ENCODE measurements at places on chromosomes 2 and 18.

DNA sequence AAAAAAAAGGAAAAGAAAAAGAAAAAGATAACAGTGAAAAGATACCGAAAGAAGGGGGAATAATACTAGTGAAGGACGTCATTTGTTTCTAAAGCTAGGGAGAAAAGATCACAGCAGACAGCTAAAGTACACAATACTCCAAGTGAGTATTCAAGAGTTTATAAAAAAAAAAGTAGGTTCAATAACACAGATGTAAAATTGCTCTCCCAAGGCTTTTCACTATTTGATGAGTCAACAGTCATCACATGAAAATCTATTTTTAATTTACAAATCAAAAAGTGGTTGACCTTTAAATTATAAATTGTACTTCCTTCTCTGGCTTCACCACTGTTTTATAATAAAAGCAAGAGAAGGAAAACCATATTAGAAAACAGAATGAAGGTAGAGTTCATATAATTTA lies 144.0 kb downstream of the ZRANB3 start:
- DNase-seq, result no peak

GRCh38 chr2:225052703-225053102 lies 10.4 kb upstream of the DOCK10 start:
- DNase-seq, result no peak

DNA sequence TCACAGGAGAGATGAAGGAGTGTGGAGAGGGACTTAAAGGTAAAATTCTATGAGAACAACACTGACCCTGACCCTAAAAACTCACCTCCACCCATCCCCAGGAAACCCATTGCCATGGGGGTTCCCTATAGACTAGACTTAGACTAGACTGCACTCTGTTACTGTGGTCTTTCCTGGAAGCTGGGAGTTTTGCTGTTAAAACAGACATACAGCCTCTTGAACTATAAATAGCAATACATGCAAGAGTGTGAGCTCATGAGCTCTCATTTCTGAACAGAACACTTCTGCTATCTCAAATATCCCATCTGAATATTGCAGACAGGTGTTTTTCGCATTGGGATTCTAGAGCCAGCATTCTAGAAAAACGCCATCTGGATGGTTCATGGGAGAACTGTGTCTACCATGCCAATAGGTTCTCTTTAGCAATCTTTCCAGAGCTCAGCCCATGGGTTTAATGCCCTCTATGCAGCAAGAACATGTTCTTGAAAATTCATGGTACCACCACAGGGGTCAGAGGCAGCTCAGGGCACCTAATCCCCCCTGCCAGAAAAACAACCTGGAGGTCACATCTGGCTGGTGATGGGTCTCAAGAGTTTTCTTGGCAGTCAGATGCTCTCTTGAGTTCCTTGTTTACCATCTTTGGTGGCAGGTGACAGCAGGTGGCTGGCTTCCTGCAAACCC lies 51.9 kb downstream of the SLC14A2 start:
- no peak for DNase-seq

- no peak for DNase-seq
These were observed 54.1 kb upstream of the CAVIN2 start for GRCh38 chr2:191901031-191901430.

DNA sequence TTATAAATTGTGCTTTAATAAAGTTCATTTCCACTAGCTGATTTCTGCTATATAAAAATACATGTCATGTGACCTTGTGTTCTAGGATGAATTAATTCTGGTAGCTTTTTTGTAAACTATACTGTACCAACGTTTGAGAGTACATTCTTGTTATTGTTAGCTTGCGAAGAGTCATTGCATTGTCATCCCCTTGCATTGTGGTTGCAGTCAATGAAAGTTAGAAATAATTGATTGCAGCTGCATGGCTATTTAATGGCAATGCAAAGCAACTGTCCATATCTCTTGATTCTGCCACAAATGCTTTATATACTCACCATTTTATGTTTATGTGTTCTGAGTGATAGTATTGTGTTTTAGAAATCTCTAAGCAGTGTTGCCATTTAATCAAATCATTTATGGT lies 91.6 kb downstream of the ZNF407 start:
- DNase-seq, result no peak

GRCh38 chr18:1361936-1362335 lies 457.3 kb downstream of the ADCYAP1 start:
- DNase-seq, result no peak

GRCh38 chr2:109604597-109604996 lies 9.2 kb downstream of the SEPTIN10 start:
- DNase-seq, result no peak

DNA sequence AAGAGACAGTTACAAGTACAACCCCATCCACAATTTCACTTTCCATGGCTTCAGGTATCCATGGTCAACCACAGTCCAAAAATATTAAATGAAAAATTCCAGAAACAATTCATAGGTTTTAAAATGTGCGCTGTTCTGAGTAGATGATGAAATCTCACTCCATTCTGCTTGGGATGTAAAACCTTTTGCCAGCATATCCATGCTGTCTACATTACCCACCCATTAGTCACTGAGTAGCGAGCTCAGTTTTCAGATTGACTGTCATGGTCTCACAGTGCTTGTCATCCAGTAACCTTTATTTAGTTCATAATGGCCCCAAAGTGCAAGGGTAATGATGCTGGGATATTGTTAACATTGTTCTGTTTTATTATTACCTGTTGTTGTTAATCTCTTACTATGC lies 40.5 kb downstream of the SMAD4 start:
- no peak for DNase-seq

- no peak for DNase-seq
These were observed 540 bp downstream of the SOX11 start for GRCh38 chr2:5692561-5693286.

DNA sequence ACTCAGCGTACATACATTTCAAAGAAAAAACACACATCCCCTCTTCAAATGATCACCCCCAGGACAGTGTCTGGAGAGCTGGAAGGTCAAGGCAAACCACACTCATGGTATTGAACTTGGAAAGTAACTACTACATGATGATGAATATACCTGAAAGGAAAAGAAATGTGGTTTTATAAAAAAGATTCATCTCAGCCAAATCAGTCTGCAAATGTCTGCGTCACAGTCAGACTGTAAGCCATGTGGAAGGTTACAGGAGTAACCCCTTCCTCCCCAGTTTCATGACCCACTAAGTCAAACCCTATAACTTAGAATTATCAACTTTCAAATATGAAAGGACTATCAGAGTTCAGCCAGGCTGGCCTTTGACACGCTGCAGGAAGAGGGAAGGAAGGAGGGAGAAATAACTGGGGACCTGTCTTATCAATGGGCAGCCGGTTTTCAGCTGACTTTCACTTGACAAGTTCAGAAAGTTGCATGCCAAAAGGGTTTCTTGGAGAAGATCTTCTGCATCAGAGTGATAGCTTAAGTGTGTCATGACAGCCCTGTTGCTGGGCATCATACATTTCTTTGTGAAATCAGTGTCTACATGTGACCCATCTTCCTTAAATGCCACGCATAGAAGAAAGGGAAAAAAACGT lies 7.0 kb upstream of the BMP10 start:
- no peak for DNase-seq

DNA sequence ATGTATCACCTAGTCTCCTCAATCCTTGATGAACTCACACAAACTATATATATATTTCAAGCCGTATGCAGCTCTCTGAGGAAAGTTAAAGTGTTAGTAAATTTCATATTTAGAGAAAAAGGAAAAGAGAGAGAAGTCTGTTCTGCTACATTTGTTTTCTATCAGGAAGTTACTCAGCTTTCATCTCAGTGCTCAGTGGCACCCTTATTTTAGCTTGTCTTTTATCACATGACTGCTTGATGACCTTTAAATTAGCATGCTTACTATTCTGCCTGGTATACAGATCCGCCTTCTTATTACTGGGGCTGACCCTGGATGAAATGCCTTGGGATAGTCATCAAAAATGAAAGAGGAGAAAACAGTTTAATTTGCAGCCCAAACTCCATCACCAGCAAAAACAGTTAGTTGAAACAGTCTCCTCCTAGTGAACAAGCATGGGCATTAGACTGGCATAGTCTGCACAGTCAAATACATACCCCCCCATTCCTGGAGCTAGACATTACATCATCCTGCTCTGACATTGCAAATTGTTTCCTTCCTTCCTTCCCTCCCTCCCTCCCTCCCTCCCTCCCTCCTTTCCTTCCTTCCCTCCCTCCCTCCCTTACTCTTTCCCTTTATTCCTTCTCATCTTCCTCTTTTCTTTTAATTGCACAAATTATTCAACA lies 215.7 kb downstream of the TMEM182 start:
- DNase-seq, result no peak

DNA sequence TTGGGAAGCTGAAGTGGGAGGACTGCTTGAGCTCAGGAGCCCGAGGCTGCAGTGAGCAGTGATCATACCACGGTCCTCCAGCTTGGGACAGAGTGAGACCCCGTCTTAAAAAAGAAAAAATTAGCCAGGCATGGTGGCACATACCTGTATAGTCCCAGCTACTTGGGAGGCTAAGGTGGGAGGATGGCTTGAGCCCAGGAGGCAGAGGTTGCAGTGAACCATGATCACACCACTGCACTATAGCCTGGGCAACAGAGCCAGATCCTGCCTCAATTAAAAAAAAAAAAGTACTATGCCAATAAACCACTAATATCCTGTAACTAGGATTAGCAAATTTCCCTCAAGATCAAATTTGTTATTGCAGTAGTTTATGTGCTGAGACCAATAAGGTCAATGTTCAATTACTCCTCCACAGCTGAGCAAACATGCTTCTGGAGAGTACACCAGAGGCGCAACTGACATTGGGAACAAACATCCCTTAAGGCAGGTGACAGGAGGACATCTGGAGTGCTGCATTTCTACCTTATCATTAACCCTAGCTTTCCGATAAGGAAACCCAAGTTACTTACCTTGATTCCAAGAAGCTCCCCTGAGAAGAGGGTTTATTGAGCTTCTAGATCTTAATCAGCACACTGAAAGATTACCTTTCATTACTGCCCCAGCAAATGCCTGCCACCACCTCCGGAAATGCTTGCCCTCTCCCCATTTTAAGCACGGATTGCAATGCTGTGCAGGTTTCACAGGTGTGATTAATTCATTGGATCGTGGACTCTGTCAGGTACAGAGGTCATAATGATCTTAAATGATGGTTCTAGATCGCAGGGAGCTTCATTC lies 26.2 kb downstream of the MGAT4A start:
- DNase-seq, result no peak

- no peak for DNase-seq
These were observed 213.6 kb downstream of the GLI2 start for GRCh38 chr2:120949027-120949956.

DNA sequence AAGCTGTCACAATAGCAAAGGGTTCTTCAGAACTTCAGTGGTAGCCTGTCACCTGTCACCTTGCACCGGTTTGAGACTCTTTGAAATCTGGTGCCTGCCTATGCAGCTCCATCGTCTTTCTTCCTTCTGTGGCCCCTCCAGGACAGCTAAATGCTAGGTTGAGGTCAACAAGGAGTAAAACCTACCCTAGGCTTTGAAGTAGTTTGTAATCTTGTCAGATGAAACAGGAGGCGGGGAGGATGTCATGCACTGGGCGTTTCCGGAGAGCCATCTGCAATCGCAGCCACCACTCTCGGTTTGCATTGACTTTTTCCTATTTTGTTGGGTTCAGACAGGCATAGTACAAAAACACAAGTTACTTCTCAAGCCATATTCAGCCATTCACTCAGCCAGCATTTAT lies 116.7 kb downstream of the LPIN1 start:
- DNase-seq, result no peak

GRCh38 chr18:9022397-9023155 lies 79.9 kb upstream of the NDUFV2 start:
- no peak for DNase-seq

DNA sequence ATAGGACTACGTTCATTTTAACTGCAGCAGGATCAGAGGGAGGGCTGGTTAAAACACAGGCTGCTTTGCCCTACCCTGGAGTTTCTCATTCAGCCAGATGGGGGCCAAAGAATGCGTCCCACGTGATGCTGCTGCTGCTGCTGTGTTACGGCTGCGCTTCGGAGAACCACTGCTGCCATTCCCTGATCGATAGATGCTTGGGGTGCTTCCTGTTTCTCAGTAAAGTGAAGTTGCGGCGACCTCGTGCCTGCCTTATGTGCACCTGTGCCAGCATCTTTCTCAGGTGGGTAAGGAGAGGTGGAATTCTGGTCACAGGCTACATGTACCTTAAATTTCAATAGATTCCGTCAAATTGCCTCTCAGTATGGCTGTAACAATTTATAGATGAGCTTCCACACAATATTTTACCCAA lies 24.7 kb upstream of the TOGARAM2 start:
- peak; percentile 31 for DNase-seq

DNA sequence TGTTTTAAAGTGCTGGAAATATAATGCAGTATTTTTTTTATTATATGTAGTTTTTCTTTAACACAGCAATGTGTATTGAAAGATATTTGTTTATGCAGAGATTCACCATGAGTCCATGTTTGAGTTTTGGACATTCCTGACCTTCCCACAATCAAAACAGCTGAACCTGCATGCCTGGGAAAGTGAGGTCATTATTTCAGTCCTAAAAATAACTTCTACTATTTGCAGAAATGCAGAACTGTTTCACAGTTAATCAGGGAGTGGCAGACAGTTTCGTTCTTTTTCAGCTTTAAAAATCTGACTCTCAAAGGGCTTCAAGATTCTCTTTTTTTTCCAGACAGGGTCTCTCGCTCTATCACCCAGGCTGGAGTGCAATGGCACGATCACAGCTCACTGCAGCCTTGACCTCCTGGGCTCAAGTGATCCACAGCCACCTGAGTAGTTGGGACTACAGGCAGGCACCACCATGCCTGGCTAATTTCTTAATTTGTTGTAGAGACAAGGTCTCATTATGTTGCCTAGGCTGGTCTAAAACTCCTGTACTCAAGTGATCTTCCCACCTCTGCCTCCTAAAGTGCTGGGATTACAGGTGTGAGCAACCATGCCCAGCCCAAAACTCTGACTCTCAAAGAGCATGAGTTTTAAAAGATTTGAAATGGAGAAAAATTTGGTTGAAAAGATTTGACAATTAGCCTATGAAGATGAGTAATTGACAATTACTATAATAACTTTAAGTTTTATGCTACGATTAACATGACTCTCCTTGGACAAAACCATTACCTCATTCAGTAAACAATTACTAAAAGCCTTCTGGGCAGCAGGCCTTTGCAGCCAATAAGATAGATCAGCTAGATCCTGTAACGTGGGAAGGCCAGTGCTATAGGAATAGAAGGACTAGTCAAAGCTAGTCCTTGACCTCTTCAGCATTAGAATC lies 5.0 kb upstream of the MYL12B start:
- no peak for DNase-seq

DNA sequence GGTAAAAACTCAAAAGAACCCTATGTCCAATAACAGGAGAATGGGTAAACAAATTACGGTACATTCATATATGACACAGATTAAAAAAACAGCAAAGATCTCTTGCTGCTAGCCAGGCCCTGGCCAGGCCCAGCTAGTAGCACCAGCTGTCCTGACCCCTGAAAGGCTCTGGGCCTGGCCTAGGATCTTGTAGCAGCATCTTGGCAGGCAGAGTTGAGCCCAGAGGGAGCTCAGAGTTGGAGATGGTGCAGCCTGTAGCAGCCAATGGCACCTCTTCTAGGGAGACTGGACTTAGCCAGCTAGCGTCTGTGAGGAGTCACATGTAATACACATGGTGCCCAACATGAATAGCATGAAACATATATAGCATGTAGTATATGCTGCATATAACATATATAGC lies 69.1 kb downstream of the HS6ST1 start:
- DNase-seq, result no peak

GRCh38 chr18:77071061-77071460 lies 61.5 kb downstream of the MBP start:
- no peak for DNase-seq

GRCh38 chr18:58604311-58604710 lies 24.6 kb downstream of the ALPK2 start:
- DNase-seq, result no peak

- no peak for DNase-seq
These were observed 449.3 kb downstream of the SLC4A3 start for GRCh38 chr2:220076734-220077133.

Data from activated T-helper 9 cell treated with anti-CD3 and anti-CD28 coated beads, Interleukin-2, amount 50 U/mL, for 16 hours (primary cell).